ENCODE measurements at places on chromosomes 16 and 17. TPM values are rescaled to one million over a fixed set of nuclear protein-coding genes. Genes with fewer than 3 reads are reported as not detected.
A peak's percentile ranks its signal among the peaks of the same experiment; 100 is the strongest.

The NOD2 gene
- total RNA-seq: not detected

The GDPD3 gene
- 2.5 TPM for total RNA-seq

The TTC19 gene
- total RNA-seq: 28.4 TPM

The OR4D1 gene
- 0.05 TPM for total RNA-seq

The MPRIP gene
- total RNA-seq: 155 TPM

The MYL11 gene
- not detected for total RNA-seq

The TEKT5 gene
- total RNA-seq: not detected

The CEMP1 gene
- total RNA-seq: not detected

- no peak for DNase-seq
Measured at GRCh38 chr17:29581583-29582253, 7.7 kb downstream of the GIT1 start.

- DNase-seq: no peak
Measured at GRCh38 chr17:50972577-50972976, 106.4 kb upstream of the TOB1 start.

GRCh38 chr17:1480747-1481465, 11.6 kb downstream of the MYO1C start:
- no peak for DNase-seq

DNA sequence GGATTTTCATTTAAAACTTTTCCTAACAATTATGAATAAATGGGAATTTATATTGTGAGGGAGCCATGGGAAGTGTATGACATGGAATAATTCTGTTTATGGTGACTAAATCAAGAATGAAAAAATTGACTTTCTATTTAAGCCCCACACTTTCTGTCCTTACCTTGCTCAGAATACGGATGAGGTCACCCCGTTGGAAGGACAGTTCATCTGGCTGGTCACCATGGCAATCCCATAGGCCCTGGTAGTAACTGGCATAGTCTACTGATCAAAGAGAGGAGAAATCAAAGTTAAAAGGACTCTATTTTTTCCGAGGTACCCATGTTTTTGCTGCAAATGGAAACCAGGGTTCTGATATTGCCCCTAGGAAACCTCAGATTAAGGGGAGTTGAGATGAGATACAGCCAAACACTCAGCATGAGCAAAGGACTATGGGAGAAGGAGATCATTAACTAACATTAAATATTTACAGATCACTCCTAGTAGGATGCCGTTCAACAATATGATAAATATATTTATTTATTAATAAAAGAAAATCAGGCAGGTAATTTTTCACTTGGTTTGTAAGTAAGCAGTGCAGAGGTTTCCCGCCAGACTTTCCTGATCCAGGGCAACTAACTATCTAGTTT, 54.9 kb downstream of the SNX11 start:
- no peak for DNase-seq

GRCh38 chr17:48718227-48718760, 4.0 kb downstream of the PRAC1 start:
- DNase-seq: no peak

DNA sequence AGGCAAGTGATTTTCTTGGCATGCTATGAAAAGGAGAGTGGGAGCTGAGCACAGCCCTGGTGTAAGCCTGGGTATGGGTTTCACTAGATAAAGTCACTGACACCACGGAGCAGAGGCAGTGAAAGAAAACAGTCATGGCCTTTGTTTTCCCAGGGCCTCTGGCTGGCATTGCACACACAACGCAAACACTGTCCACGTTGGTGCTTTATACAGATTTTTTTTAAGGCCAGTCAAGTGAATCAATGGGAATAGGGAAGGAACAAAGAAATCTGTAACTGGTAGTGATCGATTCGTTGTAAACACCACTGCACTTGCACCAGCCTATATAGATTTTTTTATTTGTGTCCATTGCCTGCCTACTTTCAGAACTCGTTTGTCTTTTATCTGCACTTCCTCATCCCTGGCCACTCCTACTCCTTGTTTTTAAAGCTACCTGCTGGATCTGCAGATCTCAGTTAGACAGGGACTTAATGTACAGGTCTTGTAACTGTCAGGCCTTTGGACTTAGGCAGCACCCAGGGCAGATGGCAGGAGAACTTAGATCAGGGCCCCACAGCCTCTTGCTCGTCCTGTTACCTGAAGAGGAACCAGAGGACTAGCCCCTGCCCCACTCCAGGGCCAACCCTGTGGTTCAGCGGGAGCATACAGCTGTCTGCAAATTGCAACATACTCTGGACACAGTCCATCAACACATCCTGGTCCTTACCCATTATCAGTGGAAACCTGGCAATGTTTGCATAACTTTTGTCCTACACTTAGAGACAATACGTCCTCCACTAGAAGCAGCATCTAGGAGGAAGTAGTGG, 10.6 kb upstream of the TMIGD1 start:
- no peak for DNase-seq

GRCh38 chr16:56615353-56615752, 7.0 kb downstream of the MT2A start:
- no peak for DNase-seq

DNA sequence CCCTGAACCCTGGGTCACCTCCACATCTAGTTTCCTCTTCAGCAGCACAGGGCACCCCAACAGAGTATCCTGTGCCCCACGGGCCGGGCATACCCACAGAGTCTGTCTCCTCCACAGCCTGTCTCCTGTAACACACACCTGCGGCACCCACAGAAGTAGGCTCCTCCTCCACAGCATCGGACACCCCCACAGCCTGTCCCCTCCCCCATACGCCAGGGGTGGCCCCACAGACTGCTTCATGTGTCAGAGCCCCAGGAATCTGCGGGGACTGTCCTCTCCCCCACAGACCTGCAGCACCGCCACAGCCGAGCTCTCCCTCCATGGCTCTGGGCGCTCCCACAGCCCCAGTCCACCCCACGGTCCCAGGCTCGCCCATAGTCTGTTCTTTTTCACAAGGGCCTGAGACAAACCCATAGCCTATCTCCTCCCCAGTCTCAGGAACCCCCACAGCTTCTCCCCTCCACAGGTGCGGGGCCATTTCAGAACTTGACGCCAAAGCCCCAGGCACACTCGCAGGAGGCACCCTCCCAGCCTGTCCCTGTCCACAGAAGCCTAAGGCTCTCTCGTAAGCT, 1.4 kb downstream of the KIAA0753 start:
- DNase-seq: no peak

- peak; percentile 10 for DNase-seq
Measured at GRCh38 chr17:55005520-55005919, 37.0 kb downstream of the STXBP4 start.

DNA sequence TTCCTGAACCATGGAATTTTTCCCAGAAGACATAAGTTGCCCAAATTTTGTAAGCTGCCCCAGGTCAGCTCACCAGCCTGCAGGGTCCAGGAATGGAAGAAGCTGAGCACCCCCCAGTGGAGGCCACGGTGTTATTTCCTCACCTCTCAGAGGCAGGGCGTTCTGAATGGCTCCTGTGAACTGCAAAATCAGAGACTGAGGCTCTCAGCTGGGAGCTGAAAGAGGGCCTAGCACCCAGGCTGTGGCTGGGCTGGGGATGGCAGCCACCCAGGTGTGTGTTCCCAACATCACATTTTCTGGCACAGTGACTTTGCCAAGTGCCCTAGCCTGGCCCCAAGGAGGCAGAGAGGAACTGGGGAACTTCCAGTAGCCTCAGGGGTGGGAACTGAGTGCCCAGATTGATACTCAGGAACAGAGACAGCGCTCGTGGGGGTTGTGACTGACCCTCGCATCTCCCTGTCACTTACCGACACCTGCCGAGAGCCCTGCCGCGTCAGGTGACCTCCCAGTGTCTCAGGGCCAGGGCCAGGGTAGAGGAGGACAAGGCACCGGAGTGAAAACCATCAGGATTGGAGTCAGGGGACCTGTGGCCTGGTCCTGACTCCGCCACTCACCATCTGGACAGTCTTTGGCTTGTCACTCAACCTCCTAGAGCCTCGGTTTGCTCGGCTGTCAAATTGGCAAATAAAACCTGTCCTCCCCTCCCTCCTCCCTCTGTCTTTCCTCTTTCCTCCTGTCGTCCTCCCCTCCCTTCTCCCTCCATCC, 11.3 kb downstream of the CACNG4 start:
- no peak for DNase-seq

- no peak for DNase-seq
Measured at GRCh38 chr16:2706611-2707311, 13.3 kb downstream of the PRSS27 start.

- no peak for DNase-seq
Measured at GRCh38 chr16:50372611-50373344, 4.0 kb upstream of the BRD7 start.
